Non-pigmented ciliary epithelial cell (primary cell): ENCODE measurements at places on chromosomes 3 and 15.

- DNase-seq: no peak
These were observed 11.1 kb downstream of the ADAMTS17 start for GRCh38 chr15:100330629-100331215.

GRCh38 chr3:96266395-96267190, 547.8 kb upstream of the EPHA6 start:
- DNase-seq: peak; percentile 66

DNA sequence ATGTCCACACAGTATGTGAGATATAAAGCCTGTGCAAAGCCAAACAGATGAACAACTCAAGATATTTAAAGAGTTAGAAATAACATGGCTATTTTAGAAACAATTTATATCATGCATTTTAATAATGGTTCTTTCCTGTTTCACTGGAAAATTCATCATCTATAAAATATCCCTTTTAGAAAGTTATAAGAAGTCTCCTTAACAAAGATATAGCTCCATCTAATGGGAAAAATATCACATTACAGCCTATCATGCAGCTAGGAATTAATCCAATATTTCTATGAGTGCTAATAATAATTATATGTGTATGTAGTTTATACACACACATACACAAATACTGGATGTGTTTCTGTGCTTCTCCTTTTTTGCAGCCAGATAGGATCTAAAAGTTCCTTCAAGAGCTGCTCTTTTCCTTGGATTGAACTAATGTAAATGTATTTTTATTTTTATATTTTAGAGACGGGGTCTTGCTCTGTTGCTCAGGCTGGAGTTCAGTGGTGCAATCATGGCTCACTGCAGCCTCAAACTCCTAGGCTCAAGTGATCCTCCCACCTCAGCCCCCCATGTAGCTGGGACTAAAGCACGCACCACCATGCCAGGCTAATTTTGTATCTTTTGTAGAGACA, 21.6 kb downstream of the RPL22L1 start:
- DNase-seq: no peak

- DNase-seq: no peak
These were observed 16.9 kb upstream of the UTS2B start for GRCh38 chr3:191347228-191347627.

- DNase-seq: no peak
These were observed 352 bp downstream of the CHRD start for GRCh38 chr3:184380185-184380626.

DNA sequence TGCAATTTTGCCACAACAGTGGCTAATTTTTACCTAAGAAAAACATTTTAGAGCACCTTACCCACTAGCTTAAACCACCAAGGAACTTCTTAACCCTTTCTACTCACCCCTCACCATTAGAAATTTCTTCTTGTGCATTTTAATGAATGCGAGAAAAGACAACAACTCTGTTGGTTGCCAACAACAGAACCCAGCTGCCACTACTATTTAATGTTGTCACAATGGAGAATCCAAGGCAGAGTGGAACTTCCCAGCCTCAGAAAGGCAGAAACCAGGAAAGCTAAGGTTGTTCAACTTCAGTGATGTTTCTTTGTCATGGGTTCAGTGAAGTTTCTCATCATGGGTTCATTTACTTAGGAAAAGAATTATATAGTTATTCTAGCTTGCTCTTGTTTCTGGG, 325.2 kb upstream of the ARL6 start:
- no peak for DNase-seq

GRCh38 chr15:68431792-68432401, at the start of gene ITGA11:
ITGA11 (minus strand) TSS chr15:68432163; CDS start chr15:68432066, 97 bp downstream.
- DNase-seq: no peak
